ENCODE measurements at places on chromosomes 1 and 21.

DNA sequence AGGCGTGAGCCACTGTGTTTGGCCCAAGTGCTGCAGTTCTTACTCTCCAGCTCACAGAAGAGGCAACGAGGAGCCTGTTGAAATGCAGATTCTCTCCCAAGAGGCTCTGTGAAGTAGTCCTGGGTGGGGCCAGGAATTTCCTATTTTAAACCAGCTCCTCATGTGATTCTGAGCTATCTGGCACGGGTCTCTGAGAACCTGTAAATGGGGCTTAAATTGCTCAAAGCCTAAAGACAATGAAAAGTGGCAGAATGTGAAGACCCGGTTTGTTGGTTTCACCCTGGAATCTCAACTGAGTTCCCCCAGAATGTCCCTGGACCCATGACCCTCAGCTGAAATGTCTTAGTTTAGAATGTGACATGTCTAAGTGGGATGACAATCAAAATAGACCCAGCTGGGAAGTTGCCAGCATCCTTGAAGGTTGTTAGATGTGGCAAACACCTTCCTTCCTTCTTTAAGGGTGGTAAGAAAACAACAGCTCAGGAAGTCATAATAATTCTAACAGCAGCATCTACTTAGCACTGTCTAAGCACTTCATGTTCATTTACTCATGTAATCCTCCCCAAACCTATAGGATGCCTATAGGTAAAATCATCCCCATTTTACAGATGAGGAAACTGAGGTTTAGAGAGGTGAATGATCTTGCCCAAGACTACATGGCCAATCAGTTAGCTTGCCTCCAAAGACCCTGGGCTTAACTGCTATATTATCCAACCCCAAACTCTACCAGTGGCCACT lies 20.9 kb upstream of the ATP5PO start:
- no peak for DNase-seq

- no peak for DNase-seq
These were observed 27.2 kb upstream of the ITLN2 start for GRCh38 chr1:160981584-160982411.

GRCh38 chr1:79193211-79194079 lies 186.9 kb upstream of the ADGRL4 start:
- DNase-seq = no peak

DNA sequence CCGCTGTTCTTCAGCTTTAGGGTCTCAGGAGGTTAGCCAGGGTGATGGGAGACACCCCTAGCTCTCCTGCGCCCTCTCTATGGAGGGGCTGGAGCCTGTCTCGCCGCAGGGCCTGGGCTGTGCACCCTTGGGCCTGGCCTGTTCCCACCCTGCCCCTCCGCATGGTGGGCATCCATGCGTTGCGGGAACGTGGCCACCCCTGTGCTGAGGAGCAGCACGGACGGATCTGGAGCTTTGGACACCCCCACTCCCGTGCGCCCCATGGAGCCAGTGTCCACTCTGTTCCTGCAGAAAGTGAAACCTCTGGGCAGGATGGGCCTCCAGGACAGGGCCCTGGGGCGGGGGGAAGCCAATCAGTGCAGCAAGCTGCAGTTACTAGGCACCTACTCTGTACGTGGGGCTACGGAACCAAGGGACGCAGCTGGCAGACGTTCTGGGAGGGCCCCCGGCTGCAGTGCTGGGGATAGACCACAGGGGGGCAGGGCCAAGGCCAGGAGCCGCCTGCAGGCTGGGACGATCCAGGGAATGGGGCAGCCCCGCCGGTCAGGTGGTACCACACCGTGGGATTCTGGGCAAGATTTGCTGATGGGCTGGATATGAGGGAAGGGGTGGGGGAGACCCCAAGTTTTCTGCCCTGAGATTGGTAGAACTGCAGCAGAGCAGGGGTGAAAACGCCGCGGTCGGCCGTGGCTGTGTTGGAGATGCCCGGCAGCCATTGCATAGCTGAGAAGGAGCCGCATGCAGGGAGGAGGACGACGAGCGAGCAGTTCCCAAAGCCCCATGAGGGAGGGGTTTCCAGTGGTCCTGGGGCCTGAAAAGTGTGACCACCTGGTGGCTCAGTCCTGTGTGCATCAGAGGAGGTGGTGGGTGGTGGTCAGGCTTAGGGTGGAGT lies 43.3 kb downstream of the TP73 start:
- DNase-seq = no peak

DNA sequence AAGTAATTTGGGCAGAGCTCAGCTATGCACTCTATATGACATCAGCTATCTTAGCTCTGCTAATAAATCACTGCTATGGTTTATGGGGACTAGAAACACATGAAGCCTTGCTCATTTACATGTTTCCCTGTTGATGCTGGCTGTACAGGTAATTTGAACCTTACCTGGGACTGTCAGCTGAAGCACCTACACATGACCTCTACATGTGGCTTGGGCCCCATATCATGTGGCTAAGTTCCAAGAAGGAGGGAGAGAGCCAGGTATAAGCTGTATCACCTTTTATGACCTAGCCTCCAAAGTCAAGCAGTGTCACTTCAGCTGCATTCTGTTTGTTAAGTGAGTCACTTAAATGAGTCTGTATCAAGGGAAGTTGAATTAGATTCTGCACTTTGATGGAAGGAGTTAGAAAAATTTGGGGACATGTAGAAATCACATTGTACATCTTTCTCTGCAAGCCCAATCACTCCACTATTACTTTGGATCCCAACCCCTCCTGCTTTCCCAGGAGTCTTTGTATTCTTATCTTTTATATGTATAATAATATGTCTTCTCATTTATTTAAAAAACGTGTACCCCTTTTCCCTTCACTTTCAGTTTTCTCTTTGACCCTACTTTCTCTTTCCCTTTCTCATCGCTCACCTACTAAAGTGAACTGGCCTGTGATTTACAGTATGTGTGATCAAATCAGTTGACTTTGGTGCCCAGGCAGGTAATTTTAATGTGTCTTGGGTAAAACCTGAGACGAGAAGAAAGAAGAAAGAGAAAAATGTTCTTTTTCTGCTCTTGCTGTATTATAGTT lies 53.4 kb upstream of the PRKACB start:
- DNase-seq = no peak

DNA sequence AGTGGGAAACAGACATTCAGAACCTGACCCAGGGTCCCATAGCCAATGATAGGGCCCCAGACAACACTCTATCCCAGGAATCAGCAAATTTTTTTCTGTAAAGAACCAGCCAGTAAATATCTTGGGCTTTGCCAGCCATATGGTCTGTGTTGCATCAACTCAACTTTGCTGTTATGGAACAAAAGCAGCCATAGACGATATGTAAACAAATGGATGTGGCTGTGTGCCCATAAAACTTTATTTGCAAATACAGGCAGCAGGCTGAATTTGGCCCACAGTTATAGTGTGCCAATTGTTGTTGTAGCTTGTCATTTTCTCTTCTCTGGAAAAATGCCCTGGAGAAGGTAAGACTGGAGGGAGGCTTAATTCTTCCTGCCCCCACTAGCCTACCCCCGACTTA lies 431.1 kb upstream of the VAMP3 start:
- DNase-seq = no peak

DNA sequence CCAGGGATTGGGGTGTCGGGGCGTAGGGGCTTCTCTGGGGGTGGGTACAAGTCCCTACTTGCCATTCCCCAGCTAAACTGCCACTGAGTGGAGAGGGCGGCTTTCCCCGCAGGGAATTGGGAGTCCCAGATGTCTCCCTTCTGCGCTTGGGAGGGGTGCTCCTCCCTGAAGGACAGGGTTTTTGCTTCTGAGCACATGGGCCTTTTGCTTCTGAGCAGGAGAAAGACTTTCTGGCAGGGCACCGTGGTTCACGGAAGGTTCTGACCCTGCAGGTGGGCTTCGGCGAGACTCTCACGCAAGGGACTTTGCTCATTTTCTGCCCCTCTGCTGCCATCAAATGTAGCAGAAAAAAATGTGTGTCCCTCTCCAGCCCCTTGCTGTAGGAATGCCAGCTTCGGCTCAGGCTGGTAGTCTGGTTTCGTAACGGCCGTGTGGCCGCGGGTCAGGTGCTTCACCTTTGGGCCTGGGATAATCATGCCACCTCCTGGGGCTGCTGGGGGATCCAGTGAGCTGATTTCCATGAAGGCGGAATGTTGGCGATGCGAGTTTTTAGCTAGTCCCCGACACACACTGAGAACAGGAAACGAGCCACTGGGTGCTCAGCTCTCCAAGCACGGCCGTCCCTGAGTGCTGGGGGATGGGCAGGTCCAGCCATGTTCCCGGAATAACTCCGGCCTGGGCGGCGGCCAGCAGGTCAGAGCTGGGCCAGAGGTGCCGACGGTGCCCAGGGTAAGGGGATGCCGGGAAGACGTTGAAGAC lies 364.0 kb downstream of the CAMTA1 start:
- no peak for DNase-seq

GRCh38 chr1:1439546-1440261 lies 4.2 kb downstream of the VWA1 start:
- no peak for DNase-seq

GRCh38 chr1:196516373-196516772 lies 91.9 kb downstream of the KCNT2 start:
- DNase-seq = no peak

GRCh38 chr1:156513185-156513584 lies 12.6 kb upstream of the MEF2D start:
- no peak for DNase-seq

DNA sequence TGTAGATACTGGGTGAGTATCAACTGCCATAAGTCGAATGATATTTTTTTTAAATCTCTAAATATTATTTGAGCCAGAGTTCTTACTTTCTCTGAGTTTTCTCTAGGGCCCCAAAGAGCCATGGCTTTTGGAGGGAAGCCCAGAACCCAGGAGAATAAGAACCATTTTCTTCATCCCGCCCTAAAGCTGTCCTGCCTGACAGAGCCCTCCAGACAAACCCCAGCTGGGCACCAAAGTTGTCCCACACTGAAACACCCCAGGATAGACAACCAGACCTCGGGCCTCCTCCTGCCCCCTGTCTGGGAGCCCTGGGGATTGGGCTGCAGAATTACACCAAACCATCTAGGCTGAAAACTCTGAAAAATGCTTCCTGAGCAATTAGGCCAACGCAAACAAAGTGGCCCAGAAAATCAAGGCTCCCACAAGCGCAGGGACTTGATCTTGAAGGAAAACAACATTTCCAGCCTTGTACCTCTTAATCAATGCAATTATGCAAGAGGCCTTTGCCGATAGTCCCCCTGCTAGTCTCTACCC lies 113.1 kb downstream of the RRAGC start:
- no peak for DNase-seq

GRCh38 chr1:113904293-113904673 lies 316 bp downstream of the AP4B1 start:
- no peak for DNase-seq

GRCh38 chr21:31885146-31885545 lies 12.3 kb downstream of the HUNK start:
- DNase-seq = no peak

All from stimulated activated CD8-positive, alpha-beta memory T cell treated with anti-CD3 and anti-CD28 coated beads, Interleukin-12 subunit alpha, Interleukin-12 subunit beta, amount 100 ng/mL, for 1 hour (primary cell).